ENCODE measurements at places on chromosomes 3 and 15.

- H3K36me3 ChIP-seq = peaks cover 85% of the 10 kb centered on the region
- no peak overlapping the region for H3K27ac ChIP-seq
- H3K27me3 ChIP-seq = no peaks in the 10 kb centered on the region
- peaks cover 30% of the 10 kb centered on the region for H3K4me1 ChIP-seq
- no peak overlapping the region for H3K4me3 ChIP-seq
- no peak for DNase-seq
Measured at GRCh38 chr15:92930054-92930621, 30.0 kb downstream of the CHD2 start.

DNA sequence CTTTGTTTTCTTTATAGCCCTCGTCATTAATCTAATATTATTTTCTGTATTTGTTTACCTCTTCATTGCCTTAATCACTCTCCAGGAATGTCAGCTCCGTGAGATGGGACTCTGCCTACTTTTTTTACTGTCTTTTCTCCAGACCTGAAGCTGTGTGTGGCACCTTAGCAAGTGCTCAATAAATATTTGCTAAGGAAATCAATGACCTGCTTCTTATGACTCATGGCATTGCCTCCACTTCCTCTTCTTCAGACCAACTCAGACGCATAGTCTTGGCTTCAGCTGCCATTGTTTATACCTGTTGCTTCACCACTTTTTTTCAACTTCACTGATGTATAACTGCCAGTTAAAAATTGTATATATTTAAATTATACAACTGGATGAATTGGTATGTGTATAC, 218.5 kb upstream of the CMC1 start:
- DNase-seq = no peak
- no peaks in the 10 kb centered on the region for H3K36me3 ChIP-seq
- H3K27me3 ChIP-seq = no peaks in the 10 kb centered on the region
- H3K27ac ChIP-seq = no peak overlapping the region
- no peaks in the 10 kb centered on the region for H3K4me1 ChIP-seq
- no peak overlapping the region for H3K4me3 ChIP-seq

DNA sequence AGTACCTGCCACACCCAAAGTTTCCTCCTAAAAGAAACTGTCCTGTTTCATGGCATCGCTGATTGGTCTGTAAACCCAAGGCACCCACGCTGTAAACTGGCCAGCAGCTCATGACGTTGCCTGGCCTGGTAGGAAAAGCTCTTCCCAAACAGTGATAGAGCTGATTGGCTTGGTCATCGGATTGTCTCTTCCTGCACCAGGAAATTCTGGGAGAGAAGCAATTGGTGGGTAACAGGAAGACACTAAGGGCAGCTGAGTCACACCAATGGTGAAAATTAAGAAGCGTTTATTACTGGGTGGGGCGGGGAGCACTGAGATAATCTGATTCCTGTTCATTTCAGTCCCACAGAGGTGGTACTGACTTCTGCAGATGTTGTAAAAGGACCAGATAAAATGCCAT, 31.0 kb downstream of the KLHL6 start:
- no peak overlapping the region for H3K27ac ChIP-seq
- no peaks in the 10 kb centered on the region for H3K27me3 ChIP-seq
- no peak overlapping the region for H3K4me3 ChIP-seq
- peaks cover 52% of the 10 kb centered on the region for H3K4me1 ChIP-seq

GRCh38 chr15:58793862-58794261, 22.8 kb downstream of the MINDY2 start:
- H3K27ac ChIP-seq = no peak overlapping the region
- DNase-seq = no peak
- H3K27me3 ChIP-seq = no peaks in the 10 kb centered on the region
- peaks cover 11% of the 10 kb centered on the region for H3K4me1 ChIP-seq
- no peak overlapping the region for H3K4me3 ChIP-seq

DNA sequence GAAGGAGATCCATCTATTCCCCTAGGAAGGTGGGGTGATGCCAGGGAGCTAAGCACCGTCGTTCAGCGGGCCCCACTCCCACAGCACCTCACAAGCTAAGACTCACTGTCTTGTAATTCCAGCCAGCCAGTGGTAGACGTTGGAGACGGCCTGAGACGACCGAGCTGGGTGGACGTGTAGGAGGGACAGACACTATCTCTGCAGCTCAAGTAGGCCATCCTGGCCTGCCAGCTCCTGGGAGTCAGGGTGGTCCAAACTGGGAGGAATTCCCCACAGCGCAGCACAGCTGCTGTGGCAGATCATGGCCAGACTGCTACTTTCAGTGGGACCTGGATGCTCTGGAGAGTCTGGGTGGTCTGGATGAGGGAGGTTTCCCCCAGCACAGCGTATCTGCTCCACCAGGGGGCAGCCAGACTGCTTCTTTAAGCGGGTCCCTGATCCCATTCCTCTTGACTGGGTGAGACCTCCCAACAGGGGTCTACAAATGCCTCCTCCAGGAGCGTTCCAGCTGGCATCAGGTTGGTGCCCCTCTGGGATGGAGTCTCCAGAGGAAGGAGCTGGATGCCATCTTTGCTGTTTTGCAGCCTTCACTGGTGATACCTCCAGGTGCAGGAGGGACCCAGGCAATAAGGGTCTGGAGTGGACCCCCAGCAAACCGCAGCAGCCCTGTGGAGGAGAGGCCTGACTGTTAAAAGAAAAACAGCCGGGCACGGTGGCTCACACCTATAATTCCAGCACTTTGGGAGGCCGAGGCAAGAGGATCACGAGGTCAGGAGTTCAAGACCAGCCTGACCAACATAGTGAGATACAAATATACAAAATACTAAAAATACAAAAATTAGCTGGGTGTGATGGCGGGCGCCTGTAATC, 27.6 kb downstream of the GNB5 start:
- H3K4me1 ChIP-seq = peaks cover 10% of the 10 kb centered on the region
- H3K27me3 ChIP-seq = no peaks in the 10 kb centered on the region
- no peak overlapping the region for H3K27ac ChIP-seq
- peaks cover 23% of the 10 kb centered on the region for H3K36me3 ChIP-seq
- peak; percentile 33 for DNase-seq

DNA sequence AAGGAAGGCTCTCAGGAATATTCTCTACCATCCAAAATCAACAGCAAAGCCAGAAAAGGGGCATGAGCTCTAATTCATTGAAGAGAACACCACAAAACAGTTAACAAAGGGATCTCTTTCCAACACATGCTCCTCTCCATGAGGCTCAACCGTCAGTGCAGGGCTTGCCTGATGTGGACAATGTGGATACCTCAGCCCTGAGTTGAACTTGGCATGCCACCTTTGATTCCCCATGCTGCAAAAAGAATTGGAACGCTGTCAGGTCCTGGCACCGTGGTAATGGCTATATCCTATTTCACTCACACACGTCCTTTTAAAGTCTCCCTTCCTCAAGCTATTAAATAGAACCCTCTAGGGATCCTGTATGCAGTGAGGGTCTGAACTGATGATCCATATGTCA, 30.7 kb upstream of the IP6K2 start:
- no peak overlapping the region for H3K27ac ChIP-seq
- H3K4me1 ChIP-seq = no peaks in the 10 kb centered on the region
- peaks cover 12% of the 10 kb centered on the region for H3K36me3 ChIP-seq
- no peaks in the 10 kb centered on the region for H3K27me3 ChIP-seq

- H3K27ac ChIP-seq = no peak overlapping the region
- no peak for DNase-seq
- H3K36me3 ChIP-seq = no peaks in the 10 kb centered on the region
- peaks cover 10% of the 10 kb centered on the region for H3K27me3 ChIP-seq
- H3K4me3 ChIP-seq = no peak overlapping the region
- H3K4me1 ChIP-seq = no peaks in the 10 kb centered on the region
Measured at GRCh38 chr15:88865498-88866099, 29.7 kb downstream of the HAPLN3 start.

DNA sequence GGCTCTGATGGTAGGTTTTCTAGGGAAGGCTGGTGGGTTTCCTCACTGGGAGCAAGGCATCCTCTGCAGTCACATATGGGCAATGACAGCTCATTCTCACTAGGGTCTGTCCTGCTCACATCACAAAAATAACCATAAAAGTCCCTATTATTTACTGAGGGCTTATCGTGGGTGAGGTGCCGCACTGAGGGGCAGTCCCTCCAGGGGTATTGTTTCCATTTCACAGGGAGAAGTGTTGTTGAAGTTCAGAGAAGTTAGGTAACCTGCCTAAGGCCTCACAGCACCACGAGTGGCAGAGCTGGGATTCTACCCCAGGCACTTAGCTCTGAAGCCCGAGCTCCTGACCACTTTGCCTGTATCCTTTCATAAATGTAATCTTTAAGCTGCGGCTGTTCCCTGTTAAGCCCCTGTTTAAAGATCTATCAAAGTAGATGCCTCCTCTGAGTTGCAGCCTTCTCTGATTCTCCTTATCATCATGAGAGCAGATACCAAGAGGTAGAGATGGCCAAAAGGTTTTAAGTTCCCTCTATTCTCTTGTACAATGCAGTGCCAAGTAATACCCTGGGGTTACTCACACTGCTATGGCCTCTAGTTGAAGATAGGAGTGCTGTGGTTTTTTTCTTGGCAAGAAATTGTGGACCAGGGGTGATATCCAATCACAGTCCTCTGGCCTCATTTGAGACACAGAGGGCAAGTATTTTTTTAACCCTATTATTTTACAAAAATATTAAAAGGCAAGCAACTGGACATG, 107.0 kb downstream of the RPLP1 start:
- no peak overlapping the region for H3K4me3 ChIP-seq
- DNase-seq = no peak
- H3K27me3 ChIP-seq = peaks cover 43% of the 10 kb centered on the region
- H3K4me1 ChIP-seq = no peaks in the 10 kb centered on the region
- no peaks in the 10 kb centered on the region for H3K36me3 ChIP-seq

DNA sequence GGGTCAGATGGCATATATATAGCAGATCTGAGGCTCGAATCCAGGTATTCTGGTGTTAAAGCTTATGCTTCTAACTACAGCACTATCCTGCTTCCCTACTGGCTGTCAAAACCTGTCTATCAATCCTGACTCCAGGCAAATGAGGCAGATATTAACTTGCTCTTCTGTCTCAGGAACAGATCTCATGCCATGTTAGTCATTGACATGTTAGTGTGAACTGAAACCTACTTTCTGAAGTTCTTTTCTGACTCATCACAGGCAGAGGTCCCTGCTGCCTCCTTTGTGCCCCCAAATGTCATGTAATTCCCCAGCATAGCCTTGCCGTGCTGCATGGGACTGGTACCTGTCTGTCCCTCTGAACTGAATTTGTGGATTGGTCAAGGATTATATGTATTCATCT, 125.0 kb upstream of the SMAD3 start:
- DNase-seq = no peak
- no peak overlapping the region for H3K27ac ChIP-seq
- peaks cover 41% of the 10 kb centered on the region for H3K27me3 ChIP-seq
- H3K4me1 ChIP-seq = no peaks in the 10 kb centered on the region
- H3K4me3 ChIP-seq = no peak overlapping the region
- no peaks in the 10 kb centered on the region for H3K36me3 ChIP-seq

GRCh38 chr15:78640527-78641101, 396 bp downstream of the CHRNB4 start:
- peaks cover 15% of the 10 kb centered on the region for H3K4me1 ChIP-seq
- H3K4me3 ChIP-seq = peak overlapping the region; percentile 57
- DNase-seq = peak; percentile 34
- H3K27ac ChIP-seq = no peak overlapping the region
- H3K27me3 ChIP-seq = peaks cover 56% of the 10 kb centered on the region

DNA sequence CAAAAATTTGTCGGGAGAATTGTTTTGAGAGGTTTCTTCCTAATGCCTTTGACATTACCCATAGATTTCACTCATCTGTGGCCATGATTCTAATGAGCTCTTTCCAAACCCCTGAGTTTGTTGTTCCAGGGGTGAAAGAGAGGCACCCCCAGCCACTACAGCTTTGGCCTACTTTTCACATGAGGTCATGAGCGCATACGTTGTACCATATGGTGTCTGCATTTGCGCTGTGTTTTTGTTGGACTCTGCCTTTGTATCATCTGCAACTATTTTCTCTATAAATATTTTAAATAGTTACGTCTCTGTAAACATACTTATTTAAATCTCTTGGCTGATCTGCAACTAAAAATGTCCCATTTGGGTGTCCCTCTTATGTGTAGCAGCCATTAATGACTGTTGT, 107.9 kb downstream of the LRTM1 start:
- no peaks in the 10 kb centered on the region for H3K4me1 ChIP-seq
- no peak overlapping the region for H3K27ac ChIP-seq

GRCh38 chr3:13166243-13167063, 93.2 kb upstream of the IQSEC1 start:
- H3K27ac ChIP-seq = no peak overlapping the region
- peak; percentile 18 for DNase-seq
- H3K4me3 ChIP-seq = no peak overlapping the region
- peaks cover 17% of the 10 kb centered on the region for H3K27me3 ChIP-seq

DNA sequence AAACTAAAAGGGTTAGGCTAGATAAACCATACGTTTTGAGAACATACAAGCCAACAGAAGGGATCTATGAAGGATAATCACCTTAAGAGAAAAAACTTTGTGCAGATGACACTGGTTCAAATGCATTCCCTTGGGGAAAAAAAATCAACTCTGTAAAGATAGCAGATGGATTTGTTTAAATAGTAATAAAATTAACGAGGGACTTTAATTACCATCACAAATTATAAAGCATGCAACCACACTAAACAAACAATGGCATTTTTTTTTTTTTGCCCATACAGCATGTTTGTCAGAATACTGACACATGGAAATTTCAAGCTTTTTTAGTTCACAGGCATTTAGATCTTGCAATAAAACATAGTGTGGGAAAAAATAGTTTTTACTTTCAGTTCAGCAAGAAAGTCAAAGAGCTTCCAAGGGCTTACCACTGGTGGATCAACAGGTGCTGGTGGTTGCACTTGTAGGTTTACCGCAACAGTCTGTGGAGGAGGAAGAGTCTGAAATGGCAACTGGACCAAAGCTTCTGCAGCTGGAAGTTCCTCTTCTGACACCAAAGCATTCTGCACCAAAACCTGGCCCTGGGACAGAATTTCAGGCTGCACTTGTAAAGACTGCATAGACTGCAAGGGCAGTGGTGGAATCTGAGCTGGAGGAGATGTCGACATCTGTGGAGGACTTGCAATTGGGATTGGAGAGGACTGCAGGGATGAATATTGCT, 53.1 kb downstream of the PHC3 start:
- peaks cover 27% of the 10 kb centered on the region for H3K4me1 ChIP-seq
- peak; percentile 65 for DNase-seq
- H3K36me3 ChIP-seq = peaks cover 43% of the 10 kb centered on the region
- peak overlapping the region; percentile 75 for H3K27ac ChIP-seq

DNA sequence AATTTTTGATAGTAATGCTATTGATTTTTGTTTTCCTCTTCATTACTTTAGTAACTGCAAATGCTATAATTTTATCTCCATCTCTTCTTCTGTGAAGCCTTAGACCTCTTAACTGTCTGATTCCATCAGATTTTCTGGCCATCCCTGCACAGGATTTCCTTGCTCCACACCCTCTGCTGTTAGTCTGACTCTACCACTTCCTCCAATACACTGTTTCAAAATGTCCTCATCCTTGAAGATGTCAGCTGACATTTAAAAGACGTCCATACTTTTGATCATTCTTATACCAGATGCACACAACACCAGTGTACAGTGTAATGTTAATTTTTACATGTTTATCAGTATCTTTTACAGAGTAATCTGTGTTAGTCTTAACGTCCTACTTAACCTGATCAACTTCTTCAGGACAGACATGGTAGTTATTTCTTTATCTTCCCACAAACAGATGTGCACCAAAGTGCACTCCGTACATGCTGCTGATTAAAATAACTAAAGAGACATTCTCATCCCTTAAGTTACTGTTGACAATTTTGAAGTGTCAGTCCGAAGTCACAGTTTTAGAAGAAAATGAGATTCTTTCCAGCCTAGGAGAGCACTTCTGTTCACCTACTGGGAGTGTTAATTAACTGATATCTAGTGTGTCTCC, 102.4 kb upstream of the RASGRP1 start:
- H3K27ac ChIP-seq = peak overlapping the region; percentile 85
- H3K27me3 ChIP-seq = no peaks in the 10 kb centered on the region
- H3K36me3 ChIP-seq = peaks cover 23% of the 10 kb centered on the region
- DNase-seq = no peak

GRCh38 chr3:40079203-40079846, 230.2 kb upstream of the EIF1B start:
- H3K27me3 ChIP-seq = no peaks in the 10 kb centered on the region
- no peaks in the 10 kb centered on the region for H3K36me3 ChIP-seq
- no peak overlapping the region for H3K27ac ChIP-seq
- H3K4me1 ChIP-seq = no peaks in the 10 kb centered on the region
- no peak overlapping the region for H3K4me3 ChIP-seq
